Coronary artery (tissue), 2 donors: ENCODE measurements at places on chromosomes 2 and 18.

- no peak for DNase-seq
Measured at GRCh38 chr18:13438507-13439056, 220.0 kb downstream of the LDLRAD4 start.

- peak; percentile 71 for DNase-seq
Measured at GRCh38 chr18:62187543-62188510, 772 bp downstream of the RELCH start.

- no peak for DNase-seq
Measured at GRCh38 chr2:132503701-132504100, 87.1 kb downstream of the GPR39 start.

DNA sequence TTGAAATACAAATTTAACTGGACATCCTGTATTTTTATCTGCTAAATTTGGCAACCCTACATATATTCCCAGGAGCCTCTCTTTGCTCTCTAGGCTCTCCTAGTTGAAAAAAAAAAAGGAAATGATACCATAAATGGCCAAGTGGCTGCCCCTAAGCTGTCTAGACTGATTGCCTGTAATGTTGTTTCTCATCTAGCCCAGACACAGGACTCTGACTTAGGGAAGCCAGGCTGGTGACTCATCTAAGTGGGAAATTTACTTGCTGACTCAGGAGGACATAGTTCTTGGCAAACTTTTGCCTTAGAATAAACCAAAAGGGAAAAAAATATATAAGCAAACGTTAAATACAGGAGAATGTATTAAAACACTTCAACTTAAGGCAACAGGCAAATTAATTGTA is 14.6 kb upstream of the ITGAV start:
- DNase-seq, result no peak

DNA sequence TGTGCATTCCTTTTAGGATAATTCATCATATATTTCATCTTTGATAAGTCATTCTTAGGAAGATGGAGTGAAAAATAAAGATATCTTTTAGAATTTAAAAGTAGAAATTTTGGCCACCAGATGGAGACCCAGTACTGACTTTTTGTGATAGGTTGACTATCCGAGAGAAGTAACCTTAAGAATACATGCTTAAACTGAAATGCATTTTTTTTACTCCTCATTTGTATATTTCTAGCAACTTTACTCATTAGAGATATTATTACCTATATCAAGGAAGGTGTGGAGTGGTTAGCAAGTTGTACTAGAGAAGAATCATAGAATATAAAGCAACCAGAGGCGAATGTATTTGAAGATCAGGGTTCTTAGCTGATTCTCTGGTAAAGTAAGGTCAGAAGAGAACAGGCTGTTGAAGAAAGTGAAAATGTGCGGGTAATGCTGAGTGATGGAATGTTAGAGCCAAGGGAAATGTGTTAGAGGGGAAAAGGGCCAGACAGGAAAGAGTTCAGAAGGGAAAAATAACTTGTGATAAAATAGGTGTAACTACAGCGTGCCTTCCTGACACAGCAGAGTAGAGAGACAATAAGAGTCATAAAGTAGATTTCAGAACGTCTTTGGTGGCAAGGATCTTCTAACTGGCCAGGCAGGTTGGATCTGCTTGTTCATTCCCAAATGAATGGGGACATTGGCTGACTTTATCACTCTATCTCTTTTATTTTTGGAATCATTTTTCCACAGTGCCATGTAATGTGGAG is 52.3 kb downstream of the TDRD15 start:
- no peak for DNase-seq

GRCh38 chr2:168819829-168820489 is 17.5 kb downstream of the NOSTRIN start:
- no peak for DNase-seq

DNA sequence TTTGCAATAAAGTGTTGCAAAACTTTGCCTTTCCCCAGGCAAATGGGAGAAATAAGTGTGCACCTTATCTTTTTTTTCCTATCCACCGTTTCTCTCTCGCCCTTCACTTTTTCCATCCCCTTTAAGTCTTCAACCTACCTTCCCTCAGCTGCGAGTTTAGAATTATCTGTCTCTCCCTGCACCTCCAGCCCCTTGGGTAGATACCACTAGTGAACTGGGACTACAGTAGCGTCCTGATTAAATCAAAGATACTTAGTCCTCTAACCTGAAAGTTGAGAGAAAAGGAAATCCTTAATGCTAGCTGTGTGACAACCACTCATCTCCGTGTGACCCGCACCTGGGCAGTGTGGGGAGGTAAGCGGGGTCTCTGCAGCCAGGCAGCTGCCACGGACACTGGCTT is 16.1 kb upstream of the PPP4R1 start:
- no peak for DNase-seq

- peak; percentile 28 for DNase-seq
Measured at GRCh38 chr18:76367168-76368125, 127.6 kb downstream of the ZNF516 start.

DNA sequence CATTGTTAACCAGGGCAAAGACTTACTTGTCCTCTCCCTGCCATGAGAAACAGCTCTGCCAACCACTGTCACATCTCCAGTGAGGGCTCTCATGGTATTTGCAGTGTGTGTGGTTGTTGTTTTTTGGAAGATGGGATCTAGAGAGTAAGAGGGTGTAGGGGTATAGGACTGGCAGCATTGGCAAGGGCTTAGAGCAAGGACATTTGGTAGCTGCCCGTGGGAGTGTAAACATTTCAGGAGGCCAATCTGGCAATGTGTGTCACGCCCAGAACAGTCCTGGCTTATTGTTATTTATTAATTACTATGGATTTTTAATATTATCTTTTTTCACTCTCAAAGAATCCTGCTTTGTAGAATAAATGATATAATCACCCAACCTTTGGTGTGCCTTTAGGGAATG is 90.5 kb downstream of the TMEM17 start:
- DNase-seq, result no peak

DNA sequence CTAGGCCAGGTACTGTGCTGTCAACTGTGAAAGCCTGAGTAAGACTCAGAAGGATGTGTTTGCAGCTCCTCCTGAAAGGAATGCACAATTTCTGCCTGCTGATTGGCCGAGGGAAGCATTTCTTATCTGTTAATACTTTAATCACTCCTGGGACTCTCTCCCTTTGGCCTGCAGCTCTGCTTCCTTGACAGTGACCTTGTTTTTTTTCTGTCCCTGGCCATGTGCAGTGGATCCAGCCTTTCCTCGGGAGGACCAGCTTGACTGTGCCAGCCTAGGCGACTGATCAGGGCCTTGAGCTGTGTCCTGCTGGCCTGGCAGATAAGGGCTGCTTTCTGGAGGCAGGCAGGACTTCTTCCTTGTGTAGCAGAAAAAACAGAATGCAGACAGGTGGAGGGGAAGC is 10.0 kb downstream of the RNF144A start:
- DNase-seq, result no peak

DNA sequence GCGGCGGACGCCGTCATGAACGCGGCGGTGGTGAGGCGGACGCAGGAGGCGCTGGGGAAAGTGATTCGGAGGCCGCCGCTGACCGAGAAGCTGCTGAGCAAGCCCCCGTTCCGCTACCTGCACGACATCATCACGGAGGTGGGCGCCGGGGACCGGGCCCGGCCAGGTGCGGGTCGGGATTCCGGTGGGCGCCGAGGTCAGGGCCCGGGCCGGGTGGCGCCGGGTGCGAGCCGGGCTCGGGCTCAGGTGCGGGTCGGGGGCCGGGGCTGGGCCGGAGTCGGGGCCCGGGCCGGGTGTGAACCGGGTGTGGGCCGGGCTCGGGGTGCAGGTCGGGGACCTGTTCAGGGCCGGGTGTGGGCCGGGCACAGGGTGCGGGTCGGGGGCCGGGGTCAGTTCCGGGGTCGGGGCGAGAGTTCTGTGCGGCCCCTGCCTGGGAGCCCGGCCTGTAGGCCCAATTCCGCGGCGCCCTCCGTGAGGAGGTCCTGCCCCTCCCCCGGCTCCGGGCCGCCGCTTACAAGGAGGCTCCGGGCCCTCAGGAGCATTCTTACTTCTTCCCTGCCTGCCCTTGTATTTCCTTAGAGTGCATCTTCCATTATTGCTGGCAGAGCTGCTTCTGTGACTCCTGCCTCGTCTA is 447 bp downstream of the TRAF3IP1 start:
- DNase-seq, result no peak

DNA sequence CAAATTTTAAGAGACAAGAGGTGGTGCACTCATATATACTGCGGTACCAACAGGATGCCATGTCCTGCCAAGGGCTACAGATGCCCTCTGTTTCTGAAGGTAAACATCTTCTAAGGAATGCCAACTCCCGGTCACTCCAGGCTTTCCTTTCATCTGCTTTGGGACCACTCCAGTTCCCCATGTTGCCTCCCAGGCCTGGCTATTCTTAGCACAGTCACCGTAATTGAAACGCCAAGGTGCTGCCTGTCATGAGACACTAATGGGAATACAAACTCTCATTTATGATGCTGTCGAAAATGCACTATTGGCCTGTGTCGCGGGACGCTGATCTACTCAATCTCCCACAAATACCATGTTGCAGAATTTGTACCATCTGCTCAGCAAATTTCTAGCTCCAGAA is 79.6 kb downstream of the KLF7 start:
- no peak for DNase-seq

DNA sequence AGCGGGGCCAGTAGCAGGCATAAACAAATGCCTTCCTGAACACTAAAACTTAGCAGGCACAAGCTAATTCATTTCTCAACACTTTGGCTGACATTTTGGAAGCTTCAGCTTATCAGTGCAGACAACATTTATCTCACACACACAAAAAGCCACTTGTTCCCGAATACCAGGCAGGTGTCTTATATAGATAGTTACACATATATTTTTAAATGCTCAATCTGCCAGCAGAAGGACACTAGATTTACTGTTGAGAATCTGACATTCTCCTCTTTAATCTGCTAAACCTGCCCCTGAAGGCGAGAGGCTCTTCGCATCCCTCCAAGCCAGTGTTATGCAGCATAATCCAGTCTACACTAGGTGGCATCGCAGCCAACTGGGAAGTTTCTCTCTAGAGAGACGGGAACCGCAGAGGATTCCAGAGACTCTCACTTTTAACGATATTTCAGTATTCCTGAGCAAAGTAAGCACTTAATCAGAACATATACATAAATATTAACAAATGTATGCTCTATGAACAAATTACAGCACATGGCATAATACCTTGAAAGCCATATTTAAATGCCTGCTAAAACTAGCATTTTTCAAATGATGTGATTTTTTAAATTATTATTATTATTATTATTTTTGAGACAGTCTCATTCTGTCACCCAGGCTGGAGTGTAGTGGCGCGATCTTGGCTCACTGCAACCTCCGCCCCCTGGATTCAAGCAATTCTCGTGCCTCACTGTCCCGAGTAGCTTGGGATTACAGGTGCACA is 90.2 kb upstream of the SCG2 start:
- no peak for DNase-seq

DNA sequence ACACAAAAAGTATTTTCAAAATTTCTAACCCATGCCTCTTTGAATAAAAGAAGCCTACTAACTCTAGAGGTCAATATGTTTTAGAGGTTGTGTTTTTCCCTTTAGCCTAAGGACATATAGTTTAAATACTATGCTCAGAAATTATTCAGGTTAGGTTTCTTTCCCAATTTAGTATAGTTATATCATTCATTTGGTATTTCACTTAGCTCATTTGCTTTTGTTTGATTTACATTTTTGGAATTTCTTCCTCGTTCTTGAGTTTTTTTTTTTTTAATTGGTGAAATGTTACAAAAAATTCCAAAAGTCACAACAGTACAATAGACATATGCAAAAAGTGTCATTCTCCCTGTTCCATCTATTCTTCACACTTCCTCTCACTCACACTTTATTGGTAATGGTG is 371.3 kb upstream of the TNP1 start:
- no peak for DNase-seq

- DNase-seq, result no peak
Measured at GRCh38 chr2:18830962-18831361, 241.6 kb upstream of the NT5C1B start.

DNA sequence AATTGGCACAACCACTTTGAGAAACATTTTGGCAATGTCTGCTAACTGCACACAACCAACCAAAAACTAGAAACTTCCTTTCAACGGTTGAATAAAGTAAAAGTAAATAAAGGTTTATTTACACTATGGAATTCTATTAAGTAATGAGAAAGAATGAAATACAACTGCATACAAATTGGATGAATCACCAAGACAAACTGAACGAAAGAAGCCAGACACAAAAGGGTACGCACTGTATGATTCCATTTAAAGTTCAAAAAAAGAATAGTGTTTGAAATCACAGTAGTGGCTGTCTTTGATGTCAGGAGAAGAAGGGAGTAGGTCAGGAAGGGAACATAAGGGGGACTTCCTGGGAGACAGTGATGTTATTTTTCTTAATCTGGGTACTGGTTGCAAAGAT is 46.5 kb upstream of the SULT1C3 start:
- DNase-seq, result no peak

GRCh38 chr2:60857056-60857455 is 24.3 kb upstream of the REL start:
- no peak for DNase-seq
